Stimulated activated naive CD4-positive, alpha-beta T cell (primary cell): ENCODE measurements at places on chromosomes 1 and 21.

DNA sequence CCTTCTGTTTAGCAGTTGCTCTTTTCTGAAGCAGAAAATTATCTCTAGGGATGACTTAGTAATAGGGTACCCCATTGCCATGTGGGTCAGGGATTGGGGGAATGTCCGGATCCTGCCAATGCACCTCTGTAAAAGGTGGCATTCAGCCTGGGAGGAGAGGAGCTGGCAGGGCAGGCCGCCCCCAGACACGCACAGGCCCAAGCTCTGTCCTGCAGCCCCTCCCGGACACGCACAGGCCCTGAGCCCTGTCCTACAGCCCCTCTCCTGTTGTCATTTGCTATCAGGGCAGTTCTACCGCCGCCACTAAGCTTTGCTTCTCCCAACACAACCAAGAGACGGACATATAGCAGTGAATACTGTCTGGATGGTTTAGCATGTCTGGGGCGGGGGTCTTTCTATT, 219.1 kb downstream of the SDCCAG8 start:
- DNase-seq, result no peak

DNA sequence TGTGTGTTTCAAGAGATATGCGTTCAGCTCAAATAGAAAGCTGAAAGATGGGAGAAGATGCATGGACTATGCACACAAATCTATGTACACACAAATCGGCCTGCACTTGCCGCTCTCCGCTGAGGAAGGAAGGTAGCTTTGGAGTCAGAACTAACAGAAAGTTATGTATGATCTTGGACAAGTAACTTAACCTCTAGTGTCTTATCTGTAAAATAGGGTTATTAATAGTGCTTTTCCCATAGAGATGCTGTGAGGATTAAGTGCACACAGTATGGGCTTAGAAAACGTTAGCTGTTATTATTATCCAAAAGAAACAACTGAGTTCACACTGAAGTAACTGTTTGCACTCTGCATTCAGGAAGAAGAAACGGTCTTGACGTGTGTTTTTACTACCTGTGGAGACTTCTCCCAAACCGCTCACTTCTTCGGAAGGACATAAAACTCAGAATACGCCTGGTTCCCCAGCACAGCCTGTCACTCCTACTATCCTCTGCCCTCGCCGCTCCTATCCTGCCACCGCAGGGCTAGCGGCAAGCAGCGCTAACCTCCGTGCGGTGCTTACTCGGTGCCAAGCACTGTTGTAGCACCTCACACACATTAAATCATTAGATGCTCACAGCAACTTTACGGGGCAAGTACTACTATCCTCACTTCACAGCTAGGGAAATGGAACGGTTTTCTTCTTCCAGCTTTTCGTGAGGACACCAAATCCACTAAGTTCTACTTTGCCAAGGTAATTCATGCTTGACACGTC, 1.3 kb downstream of the TGFBR3 start:
- DNase-seq, result no peak

DNA sequence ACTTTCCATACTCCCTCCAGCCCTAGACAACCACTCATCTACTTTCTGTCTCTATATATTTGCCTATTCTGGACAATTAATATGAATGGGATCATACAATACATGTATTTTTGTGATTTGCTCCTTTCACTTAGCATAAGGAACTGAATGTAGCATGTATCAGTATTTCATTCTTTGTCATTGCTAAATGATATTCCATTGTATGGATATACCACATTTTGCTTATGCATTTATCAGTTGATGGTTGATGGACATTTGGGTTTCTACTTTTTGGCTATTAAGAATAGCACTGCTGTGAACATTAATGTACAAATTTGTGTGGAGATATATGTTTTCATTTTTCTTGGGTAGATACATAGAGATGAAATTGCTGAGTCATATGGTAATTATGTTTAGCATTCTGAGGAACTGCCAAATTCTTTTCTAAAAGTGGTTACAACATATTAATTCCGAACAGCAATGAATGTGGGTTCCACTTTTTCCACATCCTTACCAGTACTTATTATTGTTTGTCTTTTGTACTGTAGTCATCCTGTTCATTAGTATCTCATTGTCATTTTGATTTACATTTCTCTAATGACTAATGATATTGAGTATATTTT, 121.0 kb downstream of the LRRC40 start:
- no peak for DNase-seq

GRCh38 chr21:27248814-27249213, 281.9 kb upstream of the ADAMTS5 start:
- DNase-seq, result no peak

GRCh38 chr21:36427502-36427901, 42.3 kb downstream of the CHAF1B start:
- no peak for DNase-seq

DNA sequence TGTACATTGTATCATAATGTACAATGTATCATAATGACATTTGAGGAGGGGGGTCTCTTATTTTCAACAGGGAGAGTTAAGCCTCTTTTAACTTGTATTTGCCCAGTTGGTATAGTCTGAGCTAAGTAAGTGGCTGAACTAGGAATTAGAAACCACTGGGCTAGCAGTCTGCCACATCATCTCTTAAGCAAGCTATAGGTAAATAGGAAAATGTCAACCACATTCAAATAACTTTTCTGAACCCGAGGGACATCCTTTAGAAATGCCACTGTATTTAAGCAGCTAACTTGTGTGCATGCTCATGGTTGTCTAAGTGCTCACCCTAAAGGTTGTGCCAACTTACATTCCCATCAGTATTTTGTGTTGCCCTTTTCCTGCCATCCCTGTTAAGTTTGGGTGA, 35.5 kb upstream of the ASB17 start:
- no peak for DNase-seq

DNA sequence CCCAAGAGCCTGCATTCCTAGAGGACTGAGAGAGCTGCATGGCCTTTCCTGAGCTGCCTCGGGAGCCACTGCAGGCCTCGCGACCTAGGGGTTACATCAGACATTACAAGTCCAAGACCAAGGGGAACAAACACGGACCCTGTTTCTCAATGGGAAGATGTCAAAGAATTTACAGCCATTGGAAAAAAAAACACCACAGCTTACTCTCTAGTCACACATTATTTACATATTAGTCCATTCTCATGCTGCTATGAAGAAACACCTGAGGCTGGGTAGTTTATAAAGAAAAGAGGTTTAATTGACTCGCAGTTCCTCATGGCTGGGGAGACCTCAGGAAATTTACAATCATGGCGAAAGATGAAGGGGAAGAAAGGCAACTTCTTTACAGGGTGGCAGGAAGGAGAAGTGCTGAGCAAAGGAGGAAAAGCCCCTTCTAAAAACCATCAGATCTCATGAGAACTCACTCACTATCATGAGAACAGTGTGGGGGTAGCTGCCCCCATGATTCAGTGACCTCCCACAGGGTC, 8.4 kb upstream of the PRMT2 start:
- DNase-seq, result no peak

GRCh38 chr21:25062061-25062460, 545.2 kb downstream of the MRPL39 start:
- DNase-seq, result no peak

GRCh38 chr1:157004806-157005205, 40.7 kb downstream of the ARHGEF11 start:
- no peak for DNase-seq

DNA sequence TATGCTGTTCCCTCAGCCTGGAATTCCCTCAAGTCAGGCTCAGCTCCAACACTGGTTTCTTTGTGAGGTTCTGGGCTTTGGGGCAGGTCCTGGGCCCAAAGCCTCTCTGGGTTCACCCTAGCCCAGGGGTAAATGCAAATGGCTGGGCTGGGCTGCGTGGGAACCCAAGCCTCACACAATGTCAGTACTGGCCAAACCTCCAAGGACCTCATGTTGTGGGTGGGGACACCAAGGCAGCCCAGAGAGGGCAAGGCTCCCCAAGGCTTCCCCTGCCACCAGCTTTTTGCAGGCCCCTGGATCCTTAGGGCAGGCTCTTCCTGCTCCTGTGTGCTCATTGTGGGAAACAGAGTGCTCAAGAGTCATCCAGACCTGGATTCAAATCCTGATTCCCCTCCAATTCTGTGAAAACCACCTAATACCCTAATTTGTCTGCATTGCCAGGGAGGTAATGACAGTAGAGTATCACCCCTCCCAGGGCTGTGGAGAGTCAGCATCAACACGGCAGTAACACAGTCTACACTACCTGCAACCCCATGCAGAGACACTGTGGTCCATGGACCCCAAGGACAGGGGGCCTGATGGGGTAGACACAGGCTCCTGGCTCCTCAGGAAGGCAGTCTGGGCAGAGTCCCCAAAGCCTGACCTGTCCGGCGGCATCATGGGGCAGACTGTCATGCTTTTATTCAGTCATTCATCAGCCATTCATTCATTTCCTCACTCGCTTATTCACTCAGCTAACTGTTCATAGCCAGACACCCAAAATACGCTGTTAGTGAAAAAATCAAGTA, 85.7 kb downstream of the DMRTB1 start:
- DNase-seq, result no peak

DNA sequence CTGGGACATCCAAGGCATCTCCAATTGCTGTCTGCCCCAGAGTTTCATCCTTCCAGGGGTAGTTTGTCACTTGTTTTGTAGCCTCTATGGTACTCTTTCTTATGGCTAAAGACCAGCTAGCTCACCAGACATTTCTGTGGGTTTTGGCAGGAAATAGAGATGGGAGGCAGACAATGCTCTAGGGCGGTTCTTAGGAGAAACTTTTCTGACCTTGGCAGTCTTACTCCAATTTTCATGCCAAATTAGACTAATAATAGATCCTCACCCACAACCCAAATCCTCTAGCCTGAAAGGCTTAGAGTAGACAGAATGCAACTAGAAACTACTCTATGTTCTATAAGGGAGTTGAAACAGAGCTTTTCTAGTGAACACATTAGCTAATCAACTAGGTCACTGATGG, 69.8 kb downstream of the LRIG2 start:
- no peak for DNase-seq

GRCh38 chr1:42979036-42979430, 20.4 kb upstream of the SLC2A1 start:
- DNase-seq, result no peak

- DNase-seq, result peak; percentile 66
Observed at GRCh38 chr1:94926126-94926914, 590 bp downstream of the CNN3 start.

- DNase-seq, result no peak
Observed at GRCh38 chr1:234862944-234863515, 253.1 kb upstream of the IRF2BP2 start.

DNA sequence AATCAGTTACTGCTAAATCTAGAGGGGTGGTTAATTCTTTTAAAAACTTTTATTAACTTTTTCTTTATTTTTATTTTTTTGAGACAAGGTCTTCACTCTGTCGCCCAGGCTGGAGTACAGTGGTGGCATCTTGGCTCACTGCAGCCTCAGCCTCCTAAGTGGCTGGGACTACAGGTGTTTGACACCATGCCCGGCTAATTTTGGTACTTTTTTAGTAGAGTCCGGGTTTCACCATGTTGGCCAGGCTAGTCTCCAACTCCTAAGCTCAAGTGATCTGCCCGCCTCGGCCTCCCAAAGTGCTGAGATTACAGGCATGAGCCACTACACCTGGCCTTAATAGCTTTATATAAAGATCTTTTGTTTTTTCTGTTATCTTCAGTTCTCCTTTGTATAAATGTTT, 11.9 kb downstream of the ZYG11B start:
- no peak for DNase-seq

GRCh38 chr1:79363430-79363829, 356.9 kb upstream of the ADGRL4 start:
- no peak for DNase-seq

DNA sequence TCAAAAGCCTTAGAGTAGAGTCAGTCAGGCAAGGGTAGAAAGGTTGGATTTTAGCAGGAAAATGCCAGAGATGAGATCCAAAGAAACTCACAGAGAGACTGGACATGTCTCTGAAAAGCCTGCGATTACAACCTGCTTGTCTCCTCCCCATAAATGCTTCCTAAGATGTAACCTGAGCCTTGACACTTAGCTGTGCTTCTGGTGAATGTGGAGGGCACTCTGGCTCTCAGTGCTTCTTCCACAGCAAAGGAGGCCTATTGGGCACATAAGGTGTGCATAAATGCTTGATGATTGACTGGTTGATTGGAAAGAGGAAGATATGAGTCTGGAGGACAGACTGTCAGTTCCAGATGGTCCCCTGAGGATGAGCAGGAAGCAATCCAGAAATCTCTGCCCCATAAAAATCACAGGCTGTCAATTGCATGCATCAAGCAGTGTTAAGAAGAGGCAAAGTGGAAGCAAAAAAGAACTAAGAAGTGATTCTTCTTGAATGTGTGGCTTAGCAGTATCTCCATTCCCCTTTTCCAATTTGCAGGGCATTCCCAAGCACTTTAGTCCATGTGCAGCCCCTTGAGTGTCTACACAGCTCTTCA, 236.2 kb upstream of the RRP15 start:
- no peak for DNase-seq

DNA sequence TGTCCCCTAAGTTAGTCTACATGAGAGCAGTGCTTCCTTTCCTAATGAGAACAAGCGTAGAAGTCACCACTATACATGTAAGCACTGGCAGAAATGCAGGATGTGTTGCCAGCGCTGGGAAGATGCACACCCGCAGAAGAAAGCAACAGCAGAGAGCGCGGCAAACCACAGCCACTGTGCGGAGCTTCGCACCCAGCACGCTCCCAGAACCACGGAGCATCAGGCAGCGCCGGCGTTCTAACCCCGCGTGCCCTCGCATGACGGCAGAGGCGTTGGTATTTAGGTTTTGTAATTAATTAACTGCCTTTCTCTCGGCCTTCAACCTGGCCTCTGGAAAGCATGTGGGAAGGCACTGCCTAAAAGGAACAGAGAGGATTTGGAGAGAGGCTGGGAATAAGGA, 69.1 kb downstream of the OLIG1 start:
- no peak for DNase-seq

- no peak for DNase-seq
Observed at GRCh38 chr21:37557261-37557950, 190.8 kb downstream of the DYRK1A start.

DNA sequence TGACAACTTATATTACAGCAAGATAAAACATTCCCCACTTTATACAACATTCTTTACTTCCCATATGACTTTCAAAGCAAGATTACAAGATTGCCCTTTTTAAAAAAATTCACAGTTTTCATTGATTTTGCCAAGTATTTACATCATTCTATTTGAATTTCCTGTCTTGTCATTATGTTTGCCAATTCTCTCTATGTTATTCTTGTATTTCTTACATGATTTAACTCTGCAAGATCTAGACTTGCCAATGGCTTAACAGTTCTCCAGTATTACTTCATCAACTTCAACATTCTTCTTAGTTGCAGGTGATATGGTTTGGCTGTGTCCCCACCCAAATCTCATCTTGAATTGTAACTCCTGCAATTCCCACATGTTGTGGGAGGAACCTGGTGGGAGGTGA, 31.6 kb downstream of the FMO4 start:
- DNase-seq, result no peak

- no peak for DNase-seq
Observed at GRCh38 chr1:208616776-208617175, 372.6 kb upstream of the PLXNA2 start.

DNA sequence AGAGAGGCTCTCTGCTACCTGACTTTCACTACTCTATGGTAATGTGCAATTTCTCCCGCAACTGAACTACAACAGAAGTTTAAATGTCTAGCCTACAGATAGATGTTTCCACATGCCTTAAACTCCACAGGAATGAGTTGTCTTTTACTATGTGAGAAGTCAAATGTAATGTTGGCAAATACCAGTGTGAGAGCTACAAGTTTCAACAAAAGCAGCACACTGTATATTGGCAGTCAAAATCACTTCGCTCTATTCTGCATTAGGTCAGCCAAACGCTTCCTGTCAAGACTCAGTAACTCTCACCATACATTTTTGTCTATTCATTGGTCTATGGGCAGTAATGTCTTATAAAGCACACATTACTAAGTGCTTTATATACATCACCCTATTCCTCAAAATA, 41.9 kb downstream of the LUZP1 start:
- no peak for DNase-seq
